Heart right ventricle (tissue), 16 donors: ENCODE measurements at places on chromosomes 16 and 17. TPM values are rescaled to one million over a fixed set of nuclear protein-coding genes. Genes with fewer than 3 reads are reported as not detected.

DNA sequence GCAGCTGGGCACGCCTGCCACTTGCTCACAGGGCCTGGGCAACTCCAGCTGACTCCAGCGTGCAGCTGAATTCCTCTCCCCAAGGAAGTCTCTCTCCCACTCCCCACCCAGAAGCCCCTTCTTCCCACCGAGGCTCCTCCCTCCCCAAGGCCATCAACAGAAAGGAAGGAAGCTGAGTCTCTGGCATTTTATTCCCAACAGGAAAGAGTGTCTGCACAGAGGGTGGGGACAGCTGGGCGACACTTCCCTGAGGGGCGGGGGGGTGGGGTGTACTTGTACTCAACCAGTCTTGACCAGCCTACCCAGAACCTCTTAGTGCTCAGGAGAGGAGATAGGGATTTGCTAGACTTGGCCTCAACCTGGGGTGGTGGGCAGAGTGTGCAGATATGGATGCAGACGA, at the start of gene EXOC3L1:
Gene EXOC3L1, minus strand, starts transcription at position 96 of the 400 bp plus-strand sequence. CDS start 460 bp downstream, outside the sequence.
- peaks cover 20% of the 10 kb centered on the region for H3K36me3 ChIP-seq
- H3K4me3 ChIP-seq: peak within 1 kb of the TSS; percentile 30
- H3K27me3 ChIP-seq: no peaks in the 10 kb centered on the region
- H3K4me1 ChIP-seq: peaks cover 43% of the 10 kb centered on the region

The C17orf75 gene
- total RNA-seq: 17.7 TPM

The CTRB1 gene
- total RNA-seq: 3.8 TPM

The TAX1BP3 gene
- 154 TPM for total RNA-seq

The CDYL2 gene
- total RNA-seq: 4.3 TPM

DNA sequence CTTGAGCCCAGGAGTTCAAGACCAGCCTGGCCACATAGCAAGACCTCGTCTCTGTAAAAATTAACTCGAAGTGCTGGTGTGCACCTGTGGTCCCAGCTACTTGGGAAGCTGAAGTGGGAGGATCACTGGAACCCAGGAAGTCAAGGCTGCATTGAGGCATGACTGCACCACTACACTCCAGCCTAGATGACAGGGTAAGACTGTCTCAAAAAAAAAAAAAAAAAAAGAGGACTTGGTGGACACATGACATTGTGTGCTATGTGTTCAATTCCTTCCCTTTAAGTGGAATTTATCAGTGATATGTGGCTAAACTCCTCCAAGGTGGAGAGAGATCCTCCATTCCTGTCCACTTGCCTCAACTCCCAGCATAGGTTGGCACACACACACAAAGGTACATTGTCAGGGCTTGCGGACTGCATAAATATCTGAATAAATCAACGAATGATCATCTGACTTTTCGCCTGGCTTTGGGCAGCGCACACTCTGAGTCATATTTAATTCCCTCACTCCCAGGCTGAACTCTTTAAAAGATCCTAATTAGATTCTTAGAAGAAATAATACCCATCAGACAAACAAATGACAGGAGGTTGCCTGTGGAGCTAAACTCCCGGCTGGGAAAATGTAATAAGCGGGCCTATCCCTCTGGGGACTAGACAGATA, 25.0 kb upstream of the SYT17 start:
- H3K27ac ChIP-seq: no peak overlapping the region
- no peaks in the 10 kb centered on the region for H3K36me3 ChIP-seq
- no peak overlapping the region for H3K4me3 ChIP-seq

GRCh38 chr17:46009681-46010596, 10.9 kb downstream of the STH start:
- H3K4me3 ChIP-seq: no peak overlapping the region
- DNase-seq: no peak
- no peaks in the 10 kb centered on the region for H3K27me3 ChIP-seq

- no peaks in the 10 kb centered on the region for H3K27me3 ChIP-seq
- H3K4me3 ChIP-seq: no peak overlapping the region
These were observed 265.9 kb downstream of the CDH8 start for GRCh38 chr16:61770301-61770700.

- H3K27me3 ChIP-seq: peaks cover 9% of the 10 kb centered on the region
- H3K4me1 ChIP-seq: peaks cover 21% of the 10 kb centered on the region
- no peak overlapping the region for H3K4me3 ChIP-seq
- DNase-seq: peak; percentile 75
- peaks cover 5% of the 10 kb centered on the region for H3K36me3 ChIP-seq
These were observed 2.3 kb downstream of the RPUSD1 start for GRCh38 chr16:785563-786535.

GRCh38 chr16:18797746-18798145, 3.6 kb downstream of the ARL6IP1 start:
- no peaks in the 10 kb centered on the region for H3K27me3 ChIP-seq
- H3K4me3 ChIP-seq: no peak overlapping the region
- H3K4me1 ChIP-seq: no peaks in the 10 kb centered on the region
- H3K36me3 ChIP-seq: peaks cover 58% of the 10 kb centered on the region

- H3K4me3 ChIP-seq: peak overlapping the region; percentile 78
- peak overlapping the region; percentile 45 for H3K27ac ChIP-seq
- peak; percentile 81 for DNase-seq
- H3K36me3 ChIP-seq: no peaks in the 10 kb centered on the region
- peaks cover 14% of the 10 kb centered on the region for H3K4me1 ChIP-seq
These were observed 172.8 kb upstream of the ZNF267 start for GRCh38 chr16:31700530-31701388.

- H3K27me3 ChIP-seq: no peaks in the 10 kb centered on the region
- H3K36me3 ChIP-seq: no peaks in the 10 kb centered on the region
- no peak overlapping the region for H3K4me3 ChIP-seq
- no peak for DNase-seq
- H3K27ac ChIP-seq: no peak overlapping the region
These were observed 34.1 kb downstream of the FAM20A start for GRCh38 chr17:68567035-68567434.

DNA sequence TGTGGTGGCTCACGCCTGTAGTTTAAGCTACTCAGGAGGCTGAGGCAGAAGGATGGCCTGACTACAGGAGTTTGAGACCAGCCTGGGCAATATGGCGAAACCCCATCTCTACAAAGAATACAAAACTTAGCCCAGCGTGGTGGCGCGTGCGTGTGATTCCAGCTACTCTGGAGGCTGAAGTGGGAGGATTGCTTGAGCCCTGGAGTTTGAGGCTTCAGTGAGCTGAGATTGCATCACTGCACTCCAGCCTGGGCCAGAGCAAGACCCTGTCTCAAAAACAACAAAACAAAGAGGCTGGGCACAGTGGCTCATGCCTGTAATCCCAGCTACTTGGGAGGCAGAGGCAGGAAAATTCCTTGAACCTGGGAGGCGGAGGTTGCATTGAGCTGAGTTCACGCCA, 7.0 kb upstream of the CSNK1D start:
- H3K36me3 ChIP-seq: no peaks in the 10 kb centered on the region
- no peaks in the 10 kb centered on the region for H3K4me1 ChIP-seq
- H3K4me3 ChIP-seq: no peak overlapping the region
- H3K27me3 ChIP-seq: no peaks in the 10 kb centered on the region

GRCh38 chr17:64400642-64401041, 10.0 kb upstream of the PECAM1 start:
- no peak overlapping the region for H3K4me3 ChIP-seq
- H3K27me3 ChIP-seq: no peaks in the 10 kb centered on the region
- H3K36me3 ChIP-seq: no peaks in the 10 kb centered on the region
- H3K27ac ChIP-seq: no peak overlapping the region
- no peaks in the 10 kb centered on the region for H3K4me1 ChIP-seq

DNA sequence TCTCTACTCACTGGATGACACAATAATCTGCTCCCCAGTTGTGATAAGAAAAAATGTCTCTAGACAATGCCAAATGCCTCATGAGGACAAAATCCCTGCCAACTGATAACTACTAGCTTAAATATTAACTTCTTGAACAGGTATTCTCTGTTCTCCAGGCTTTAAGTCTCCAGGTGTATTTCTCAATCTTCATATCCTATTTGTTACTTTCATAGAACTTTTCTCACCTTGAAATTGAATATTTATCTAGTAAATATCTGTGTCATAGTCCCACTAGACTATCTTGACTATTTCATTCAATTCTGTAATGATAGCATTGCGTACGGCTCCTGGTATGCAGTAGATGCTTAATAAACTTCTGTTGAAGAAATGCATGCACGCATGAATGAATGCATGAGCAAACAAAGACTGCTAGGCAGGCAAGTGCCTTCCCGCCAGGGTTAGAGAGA, 15.9 kb downstream of the HSD17B2 start:
- peaks cover 24% of the 10 kb centered on the region for H3K27me3 ChIP-seq
- H3K4me3 ChIP-seq: no peak overlapping the region
- H3K4me1 ChIP-seq: no peaks in the 10 kb centered on the region
- DNase-seq: no peak
- no peaks in the 10 kb centered on the region for H3K36me3 ChIP-seq

- H3K27ac ChIP-seq: no peak overlapping the region
- H3K36me3 ChIP-seq: no peaks in the 10 kb centered on the region
- peaks cover 55% of the 10 kb centered on the region for H3K4me1 ChIP-seq
- DNase-seq: no peak
- peak overlapping the region; percentile 67 for H3K4me3 ChIP-seq
- peaks cover 34% of the 10 kb centered on the region for H3K27me3 ChIP-seq
These were observed 952 bp downstream of the CD300A start for GRCh38 chr17:74467221-74467951.

DNA sequence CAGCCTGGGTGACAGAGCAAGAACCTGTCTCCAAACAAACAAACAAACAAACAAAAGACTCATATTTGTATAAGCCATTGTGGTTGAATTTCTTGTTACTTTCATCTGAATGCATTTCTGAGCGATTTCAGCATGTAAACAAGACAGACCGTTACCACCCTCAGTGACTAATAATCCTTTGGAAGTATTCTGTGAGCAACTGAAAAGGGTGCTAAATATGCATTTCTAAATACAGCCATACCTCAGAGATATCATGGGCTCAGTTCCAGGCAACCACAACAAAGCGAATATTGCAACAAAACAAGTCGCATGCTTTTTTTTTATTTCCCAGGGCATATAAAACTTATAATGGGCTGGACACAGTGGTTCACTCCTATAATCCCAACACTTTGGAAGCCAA, 109.0 kb downstream of the USP31 start:
- no peaks in the 10 kb centered on the region for H3K4me1 ChIP-seq
- no peak overlapping the region for H3K27ac ChIP-seq
- no peak for DNase-seq
- no peak overlapping the region for H3K4me3 ChIP-seq

The PLA2G10 gene
- not detected for total RNA-seq

DNA sequence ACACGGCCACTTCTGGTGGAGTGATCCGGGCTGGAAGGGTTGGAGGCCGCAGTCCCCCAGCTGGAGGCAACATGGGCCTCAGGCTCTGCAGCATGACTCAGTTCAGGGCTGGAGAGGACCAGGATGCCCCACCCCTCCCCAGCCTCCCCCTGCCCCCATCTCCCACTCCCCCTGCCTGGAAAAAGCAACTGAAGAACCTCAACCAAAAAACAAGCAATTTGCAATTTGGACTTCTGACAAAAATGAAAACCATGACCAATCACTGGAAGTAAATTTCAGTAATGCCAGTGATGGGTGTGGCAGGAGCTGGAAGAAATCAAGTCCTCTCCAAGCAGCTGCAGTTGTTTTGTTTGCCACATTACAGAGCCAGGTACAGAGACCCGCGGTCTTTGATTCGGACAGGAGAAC, 6.6 kb upstream of the MIF4GD start:
- no peak for DNase-seq
- H3K27ac ChIP-seq: no peak overlapping the region
- H3K36me3 ChIP-seq: peaks cover 46% of the 10 kb centered on the region
- no peaks in the 10 kb centered on the region for H3K27me3 ChIP-seq
- H3K4me3 ChIP-seq: no peak overlapping the region
- peaks cover 6% of the 10 kb centered on the region for H3K4me1 ChIP-seq

DNA sequence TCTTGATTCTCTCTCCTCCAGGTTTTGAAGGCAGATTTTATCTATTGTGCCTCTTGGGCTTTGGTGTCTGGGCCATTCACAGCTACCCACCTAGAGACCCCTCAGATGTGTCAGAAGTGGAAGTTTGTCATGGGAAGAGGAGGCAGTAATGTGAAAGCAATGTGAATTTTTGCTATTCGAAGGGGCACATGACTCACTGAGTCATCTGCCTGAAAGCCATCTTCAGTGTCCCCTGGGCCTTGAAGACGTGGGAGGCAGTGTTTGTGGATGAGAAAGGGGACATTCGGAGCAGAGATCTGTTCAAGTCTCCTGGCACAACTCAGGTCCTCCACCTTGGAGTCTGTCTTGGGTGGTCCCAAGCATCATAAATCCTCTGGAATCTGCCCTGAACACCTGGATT, 530.2 kb downstream of the NPIPA7 start:
- H3K4me1 ChIP-seq: no peaks in the 10 kb centered on the region
- DNase-seq: no peak
- no peaks in the 10 kb centered on the region for H3K36me3 ChIP-seq
- no peaks in the 10 kb centered on the region for H3K27me3 ChIP-seq
- H3K4me3 ChIP-seq: no peak overlapping the region
- no peak overlapping the region for H3K27ac ChIP-seq

GRCh38 chr16:11796227-11797165, 562 bp downstream of the ZC3H7A start:
- peaks cover 8% of the 10 kb centered on the region for H3K4me1 ChIP-seq
- no peaks in the 10 kb centered on the region for H3K27me3 ChIP-seq
- DNase-seq: peak; percentile 73
- H3K4me3 ChIP-seq: peak overlapping the region; percentile 97
- H3K27ac ChIP-seq: peak overlapping the region; percentile 97

The HS3ST6 gene
- total RNA-seq: not detected

The STAC2 gene
- 0.11 TPM for total RNA-seq

DNA sequence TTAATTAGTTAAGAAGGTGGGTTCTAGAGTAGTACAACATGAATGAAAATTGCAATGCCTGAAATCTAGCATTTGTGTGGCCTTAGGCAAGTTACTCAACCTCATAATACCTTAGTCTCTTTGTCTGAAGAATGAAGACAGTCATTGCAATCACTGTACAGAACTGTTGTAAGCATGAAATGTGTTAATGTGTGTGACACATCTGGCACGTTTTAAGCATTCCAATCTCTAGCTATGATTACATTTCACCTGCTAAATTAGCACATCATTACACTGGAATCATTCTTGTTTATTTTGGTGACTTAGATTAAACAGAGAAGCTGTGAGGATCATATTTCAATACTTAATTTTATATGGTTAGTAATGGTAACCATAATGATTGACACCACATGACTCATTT, 629.7 kb upstream of the KIF2B start:
- H3K4me3 ChIP-seq: no peak overlapping the region
- H3K36me3 ChIP-seq: no peaks in the 10 kb centered on the region
- H3K27ac ChIP-seq: no peak overlapping the region
- no peaks in the 10 kb centered on the region for H3K4me1 ChIP-seq
- DNase-seq: no peak
- H3K27me3 ChIP-seq: no peaks in the 10 kb centered on the region

GRCh38 chr16:2769100-2769529, 8.0 kb downstream of the ELOB start:
- H3K27me3 ChIP-seq: no peaks in the 10 kb centered on the region
- DNase-seq: no peak
- H3K36me3 ChIP-seq: peaks cover 39% of the 10 kb centered on the region
- H3K4me1 ChIP-seq: peaks cover 15% of the 10 kb centered on the region

DNA sequence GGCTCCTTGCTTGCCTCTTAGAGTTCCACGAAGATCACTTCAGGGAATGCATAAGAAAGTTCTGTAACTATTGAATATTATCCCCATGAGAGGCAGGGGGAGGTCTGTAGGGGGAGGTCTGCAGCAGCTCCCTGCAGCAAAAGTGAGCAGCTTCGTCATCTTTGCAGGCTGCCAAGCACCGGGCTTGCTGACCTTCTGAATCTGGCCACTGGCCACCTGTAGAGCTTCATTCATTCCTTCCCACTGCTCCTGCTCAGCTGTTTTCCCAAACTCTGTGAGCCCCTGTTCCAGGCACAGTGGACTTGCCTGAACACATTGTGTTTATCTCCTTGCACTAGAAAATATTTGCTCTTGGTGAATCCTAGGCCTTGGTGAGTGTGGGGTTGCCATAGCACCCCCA, 443.3 kb downstream of the HAPSTR1 start:
- no peaks in the 10 kb centered on the region for H3K4me1 ChIP-seq
- DNase-seq: no peak
- no peak overlapping the region for H3K27ac ChIP-seq
- H3K4me3 ChIP-seq: no peak overlapping the region
- no peaks in the 10 kb centered on the region for H3K27me3 ChIP-seq
